Testis (tissue), 5 donors: ENCODE measurements at places on chromosomes 11 and 22. TPM values are rescaled to one million over a fixed set of nuclear protein-coding genes. Genes with fewer than 3 reads are reported as not detected.

The DCHS1 gene
- total RNA-seq: 7.1 TPM

The CAT gene
- total RNA-seq: 30.3 TPM

The GLYATL2 gene
- 0.63 TPM for total RNA-seq

The SCN2B gene
- total RNA-seq: 0.24 TPM

The MOGAT2 gene
- 0.31 TPM for total RNA-seq

The SLC5A4 gene
- total RNA-seq: 1.0 TPM

The MFRP gene
- not detected for total RNA-seq

The BLID gene
- 4.6 TPM for total RNA-seq

The IL10RA gene
- total RNA-seq: 3.6 TPM

- no peak for DNase-seq
Observed at GRCh38 chr11:20963596-20963995, 294.2 kb downstream of the NELL1 start.

DNA sequence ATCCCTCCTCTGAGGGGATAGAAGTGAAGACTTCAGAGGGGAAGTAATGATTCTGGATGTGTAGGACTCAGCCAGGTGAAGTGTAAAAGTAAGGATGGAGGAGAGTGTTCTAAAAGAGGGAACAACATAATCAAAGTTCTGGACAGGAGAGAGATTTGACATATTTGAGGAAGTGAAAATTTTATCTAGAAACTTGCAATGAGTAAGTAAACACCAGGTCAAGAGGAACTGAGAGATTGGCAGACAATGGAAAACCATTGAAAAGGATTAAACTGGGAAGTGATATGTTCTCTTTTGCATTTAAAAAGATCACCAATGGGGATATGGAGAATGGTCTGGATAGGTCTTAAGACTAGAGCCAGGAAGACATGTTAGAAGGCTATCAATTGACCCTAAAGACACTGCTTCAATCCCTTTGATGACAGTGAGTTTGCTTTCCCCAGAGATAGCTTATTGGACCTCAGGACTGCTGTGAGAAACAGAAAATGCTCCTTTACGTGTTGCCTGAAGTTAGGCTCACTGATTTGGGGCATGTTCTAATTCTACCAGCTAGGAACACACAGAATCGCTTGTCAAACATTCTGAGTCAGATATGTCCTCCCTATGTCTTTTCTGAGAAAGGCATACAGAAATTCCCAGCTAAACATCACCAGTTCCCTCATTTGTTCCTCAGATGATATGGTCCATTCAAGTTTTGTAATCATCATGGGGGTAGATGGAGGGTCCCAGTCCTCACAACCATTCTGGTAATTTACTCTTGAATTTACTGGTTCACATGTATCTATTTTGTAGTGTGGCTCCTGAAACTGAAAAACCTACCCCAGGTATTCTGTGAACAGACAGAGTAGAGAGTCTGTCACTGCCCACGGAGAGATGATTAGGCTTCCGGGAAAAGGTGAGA lies 144.9 kb downstream of the MAML2 start:
- no peak for DNase-seq

DNA sequence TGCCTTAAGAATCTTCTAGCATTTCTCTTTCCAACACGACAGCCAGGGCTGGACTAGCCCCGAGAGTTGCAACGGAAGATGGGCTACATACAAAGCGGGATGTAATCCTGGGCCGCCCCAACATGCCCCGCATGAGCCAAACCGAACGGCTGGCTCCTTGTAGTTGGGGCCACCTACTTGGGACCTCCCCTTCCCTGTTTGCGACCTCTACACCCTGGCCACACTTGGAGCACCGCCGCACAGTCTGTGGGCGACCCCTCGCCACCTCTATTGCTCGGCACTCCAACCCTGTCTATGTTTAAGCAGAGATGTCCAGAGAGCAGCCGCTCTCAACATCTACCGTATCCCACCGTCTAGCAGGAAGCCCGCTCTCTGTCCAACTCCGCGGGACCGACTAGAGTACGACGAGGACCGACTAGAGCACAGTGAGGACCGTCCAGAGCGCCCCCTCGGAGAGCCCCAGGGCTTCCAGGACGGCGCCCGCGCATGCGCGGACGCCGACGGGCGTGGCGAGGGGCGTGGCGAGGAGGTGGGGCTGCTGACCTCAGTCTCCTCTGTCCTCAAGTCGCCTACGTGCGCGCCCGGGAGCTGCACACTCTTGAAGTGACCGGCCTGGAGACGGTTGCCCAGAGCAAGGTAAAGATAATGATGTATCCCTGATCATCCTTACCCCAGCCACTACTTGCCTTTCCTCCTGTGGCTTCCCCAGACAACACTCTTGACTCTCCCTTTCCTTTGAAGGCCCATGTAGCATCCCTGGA lies 32.3 kb downstream of the NEAT1 start:
- DNase-seq: peak; percentile 94

DNA sequence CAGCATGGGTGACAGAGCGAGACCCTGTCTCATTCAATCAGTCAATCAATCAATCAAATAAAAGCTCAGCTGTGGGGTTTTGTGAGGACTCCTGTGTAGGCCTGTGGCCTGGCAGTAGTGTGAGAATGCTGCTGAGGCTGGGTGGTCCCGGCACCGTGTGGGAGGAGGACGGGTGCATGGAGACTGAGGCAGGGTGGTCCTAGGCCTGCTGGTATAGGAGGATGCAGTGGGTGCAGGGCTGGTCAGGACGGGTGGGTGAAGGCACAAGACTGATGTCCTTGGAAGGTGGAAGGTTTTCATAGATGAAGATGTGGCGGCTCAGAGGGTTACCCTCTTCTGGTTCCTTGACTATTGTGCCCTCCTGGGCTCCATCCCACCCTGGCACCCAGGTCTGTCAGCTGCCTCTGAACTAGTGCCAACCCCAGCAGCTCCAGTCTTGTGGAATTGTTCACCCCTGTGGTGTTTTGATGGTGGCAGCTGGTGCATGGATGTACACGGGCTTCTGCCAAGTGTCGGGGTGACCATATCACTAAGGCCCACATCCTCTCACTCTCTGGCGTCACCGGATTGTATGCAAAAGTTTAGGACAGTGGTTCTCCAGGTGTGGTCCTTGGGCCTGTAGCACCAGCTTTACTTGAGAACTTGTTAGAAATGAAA lies 23.7 kb downstream of the TANGO2 start:
- DNase-seq: no peak

DNA sequence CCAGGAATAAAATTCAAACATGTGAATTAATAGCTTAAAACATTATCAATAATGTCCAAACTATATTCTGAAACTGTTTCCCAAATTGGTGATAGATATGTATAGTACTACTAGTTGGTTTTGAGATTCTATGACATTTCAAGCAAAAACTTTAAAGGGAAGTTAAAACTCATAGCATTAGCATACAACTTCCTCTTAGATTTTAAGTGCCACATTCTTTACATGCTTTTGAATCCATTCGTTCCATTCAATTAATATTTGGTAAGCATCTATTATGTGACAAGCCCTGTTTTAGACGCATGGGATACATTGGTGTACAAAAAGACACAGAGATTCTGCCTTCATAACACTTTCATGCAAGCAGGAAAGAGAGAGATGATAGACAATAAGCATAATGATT lies 8.9 kb downstream of the PATL1 start:
- DNase-seq: no peak

GRCh38 chr11:1691026-1691877 lies 5.7 kb upstream of the KRTAP5-6 start:
- DNase-seq: no peak

GRCh38 chr11:131602431-131602830 lies 232.0 kb downstream of the NTM start:
- DNase-seq: no peak

DNA sequence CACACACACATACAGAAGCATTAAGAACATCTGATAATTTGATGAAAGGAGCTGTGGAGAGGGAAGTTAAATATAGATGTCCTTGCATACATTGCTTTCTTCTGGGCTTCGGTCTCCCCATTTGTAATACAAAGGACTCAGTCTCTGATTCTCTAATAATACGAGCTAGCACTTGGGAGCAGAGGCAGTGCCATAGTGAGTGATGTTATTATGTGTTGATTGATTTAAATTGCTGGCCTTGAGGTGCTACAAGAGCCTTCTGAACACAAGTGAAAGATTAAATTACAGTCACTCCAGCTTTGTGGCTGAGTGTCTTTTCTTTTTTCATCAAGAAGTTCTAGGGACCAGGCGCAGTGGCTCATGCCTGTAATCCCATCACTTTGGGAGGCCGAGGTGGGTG lies 61.5 kb upstream of the HMGXB4 start:
- no peak for DNase-seq

DNA sequence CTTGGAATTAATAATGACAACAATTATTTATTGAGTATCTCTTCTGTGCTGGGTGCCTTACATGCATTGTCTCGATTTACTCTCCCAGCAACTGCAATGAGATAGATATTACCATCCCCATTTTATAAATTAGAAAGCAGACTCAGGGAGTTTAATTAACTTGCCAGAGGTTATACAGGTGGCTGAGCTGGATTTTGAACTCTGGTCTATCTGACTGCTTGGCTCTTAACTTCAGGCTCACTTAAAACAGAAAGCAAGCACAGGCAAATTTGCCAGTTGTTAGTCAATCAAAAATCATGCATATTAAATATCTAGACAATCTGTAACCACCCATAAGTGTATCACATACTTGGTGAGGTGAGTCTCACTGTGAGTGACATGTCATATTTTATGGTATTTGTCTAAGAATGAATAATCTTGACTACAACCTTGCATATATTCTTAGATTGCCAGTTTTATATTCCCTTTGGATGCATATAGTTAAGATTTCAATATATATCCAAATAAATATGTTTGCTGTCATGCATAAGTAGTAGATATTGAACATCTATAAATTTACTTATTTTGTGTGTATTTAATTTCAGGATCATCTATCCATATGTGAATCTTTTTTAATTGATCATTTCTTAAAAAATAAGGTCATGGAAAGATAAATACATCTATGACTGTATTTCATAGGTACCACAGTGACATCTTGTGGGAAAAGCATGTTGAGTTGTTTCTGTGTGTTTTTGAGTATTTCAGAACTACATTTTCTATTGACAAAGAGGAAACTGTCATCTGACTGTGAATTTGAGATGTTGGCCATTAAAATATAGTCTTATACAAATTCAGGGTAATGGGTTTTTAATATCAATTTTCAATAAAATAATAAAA lies 112.0 kb upstream of the ARHGAP42 start:
- DNase-seq: no peak

GRCh38 chr11:134714021-134714656 lies 302.1 kb upstream of the B3GAT1 start:
- no peak for DNase-seq

DNA sequence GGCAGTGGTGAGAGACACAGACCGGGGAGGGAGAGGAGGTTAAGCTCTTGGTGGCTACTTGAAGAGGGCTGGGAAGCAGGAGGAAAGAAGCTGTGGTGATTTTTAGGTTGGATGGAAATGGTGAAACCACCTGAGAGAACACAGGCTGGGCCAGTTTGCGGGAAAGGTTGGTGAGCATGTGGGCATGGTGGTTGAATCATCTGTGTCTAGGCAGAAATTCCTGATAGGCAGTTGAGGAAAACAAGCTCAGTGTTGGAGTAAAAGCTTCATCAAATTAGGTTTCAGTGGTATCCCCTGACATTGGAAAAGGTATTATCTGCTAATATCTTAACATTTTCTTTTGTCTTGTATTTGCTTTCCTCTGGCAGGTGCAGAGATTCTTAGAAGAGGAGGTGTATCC lies 4.3 kb upstream of the SGSM3 start:
- DNase-seq: no peak

DNA sequence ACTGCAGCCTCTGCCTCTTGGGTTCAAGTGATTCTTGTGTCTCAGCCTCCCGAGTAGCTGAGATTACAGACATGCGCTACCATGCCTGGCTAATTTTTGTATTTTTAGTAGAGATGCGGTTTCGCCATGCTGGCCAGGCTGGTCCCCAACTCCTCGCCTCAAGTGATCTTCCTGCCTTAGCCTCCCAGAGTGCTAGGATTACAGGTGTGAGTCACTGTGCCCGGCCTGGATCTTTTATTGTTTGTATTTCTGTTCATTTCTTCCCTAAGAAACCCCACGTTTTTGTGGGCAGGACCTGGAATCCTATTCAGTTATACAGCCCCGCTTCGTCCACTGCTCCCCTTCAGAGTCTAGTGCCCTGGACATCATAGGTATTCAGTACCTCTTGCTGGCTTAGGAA lies 28.7 kb downstream of the ZBTB16 start:
- DNase-seq: no peak

GRCh38 chr11:131790586-131790985 lies 420.2 kb downstream of the NTM start:
- DNase-seq: no peak

- DNase-seq: no peak
Observed at GRCh38 chr11:108804511-108804910, 139.6 kb downstream of the DDX10 start.

- DNase-seq: no peak
Observed at GRCh38 chr11:68430801-68431200, 29.8 kb upstream of the PPP6R3 start.

- no peak for DNase-seq
Observed at GRCh38 chr11:5703741-5704536, 14.3 kb downstream of the TRIM22 start.

DNA sequence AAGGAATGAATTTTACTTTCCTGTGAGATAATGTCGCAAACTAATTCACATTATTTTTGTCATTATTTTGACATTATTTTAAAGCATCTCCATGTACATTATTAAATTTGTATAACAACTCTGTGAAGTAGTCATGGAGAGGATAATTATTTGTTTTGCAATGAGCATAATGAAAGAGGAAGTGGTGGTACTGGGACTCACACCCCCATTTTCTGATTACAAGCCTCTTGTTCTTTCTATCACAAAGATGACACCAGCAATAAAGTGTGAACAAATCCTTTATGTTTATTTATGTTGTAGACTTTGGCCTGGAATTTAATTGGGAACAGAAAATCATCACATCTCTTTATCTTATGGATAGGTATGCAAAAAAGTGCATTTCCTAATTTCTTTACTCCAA lies 522.6 kb downstream of the TMEM135 start:
- no peak for DNase-seq

- DNase-seq: no peak
Observed at GRCh38 chr11:109350091-109350490, 71.9 kb upstream of the C11orf87 start.

- no peak for DNase-seq
Observed at GRCh38 chr22:32119568-32120235, 39.4 kb downstream of the C22orf42 start.

- DNase-seq: peak; percentile 13
Observed at GRCh38 chr22:21444701-21445436, 22.3 kb upstream of the TMEM191C start.

DNA sequence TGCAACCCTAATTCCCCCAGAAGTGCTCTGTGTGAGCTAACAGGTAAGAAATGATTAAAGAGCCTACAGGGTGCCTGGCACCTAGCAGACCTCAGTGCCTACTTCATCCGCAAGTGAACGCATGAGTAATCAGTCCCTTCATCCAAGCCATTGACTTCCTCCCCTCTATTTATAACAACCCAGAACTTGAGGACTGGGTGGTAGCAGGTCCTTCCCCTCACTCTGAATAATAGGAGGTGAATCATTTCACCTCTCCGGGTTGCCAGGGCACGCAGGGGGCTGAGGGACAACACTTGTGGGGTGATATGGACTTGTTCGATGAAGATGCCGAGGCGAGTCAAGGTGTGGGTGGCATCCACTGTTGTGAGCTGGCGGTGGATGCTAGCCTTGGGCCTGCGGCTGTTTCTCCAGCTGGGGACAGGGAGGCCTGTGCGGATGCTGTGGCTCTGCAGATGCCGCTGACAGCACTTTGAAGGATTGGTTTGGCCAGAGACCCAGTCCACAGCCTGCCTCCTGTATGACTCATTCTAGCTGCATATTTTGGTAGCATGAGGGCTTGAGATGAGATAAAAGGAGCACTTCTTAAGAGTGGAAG lies 11.7 kb upstream of the SORL1-AS1 start:
- DNase-seq: peak; percentile 58
